Neural crest cell (in vitro differentiated cells): ENCODE measurements at places on chromosomes 4 and X.

DNA sequence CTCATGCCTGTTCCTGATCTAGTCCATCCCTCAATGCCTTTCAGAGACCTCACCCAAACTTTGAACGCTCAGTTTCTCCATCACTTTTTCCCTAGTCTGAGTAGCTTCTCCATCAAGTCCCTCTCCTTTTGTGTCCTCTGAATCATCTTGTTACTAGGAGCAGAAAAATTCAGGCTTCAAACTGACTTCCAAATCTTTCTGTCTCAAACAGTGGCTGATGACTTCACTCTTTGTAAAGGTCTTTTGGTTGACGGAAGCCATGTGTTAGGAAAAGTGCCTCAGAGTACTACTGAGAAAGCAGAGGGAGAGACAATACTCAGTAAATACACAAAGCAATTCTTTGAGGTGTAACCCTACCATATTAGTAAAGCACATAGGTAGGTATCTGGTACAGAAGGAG lies 65.7 kb upstream of the CAMK2D start:
- no peak for DNase-seq

DNA sequence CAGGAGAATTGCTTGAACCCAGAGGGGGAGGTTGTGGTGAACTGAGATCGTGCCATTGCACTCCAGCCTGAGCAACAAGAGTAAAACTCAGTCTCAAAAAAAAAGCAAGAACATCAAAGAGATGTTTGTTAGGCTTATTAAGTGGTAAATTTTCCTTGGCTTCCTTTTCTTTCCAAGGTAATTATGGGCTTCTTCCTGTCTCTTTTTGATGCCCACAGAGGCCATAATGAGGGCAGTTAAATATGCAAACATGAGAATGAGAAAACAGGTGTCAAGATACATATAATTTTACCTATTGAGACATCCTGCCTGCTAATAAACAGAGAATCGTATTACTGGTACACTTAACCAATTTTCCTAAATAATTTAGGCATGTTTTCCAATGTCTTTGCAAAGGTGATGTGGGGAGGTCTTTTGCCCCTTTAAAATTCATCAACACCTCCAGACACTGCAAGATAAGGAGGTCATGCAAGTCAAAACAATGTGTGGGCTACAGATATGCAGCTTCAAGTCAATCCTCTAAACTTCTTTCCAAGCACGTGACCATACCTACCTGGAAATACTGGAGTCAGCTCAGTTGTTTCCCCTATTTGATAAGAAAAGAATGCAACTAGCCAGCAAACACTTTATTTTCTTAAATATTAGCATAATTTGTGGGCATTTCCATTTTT lies 2.7 kb downstream of the SLC39A8 start:
- DNase-seq, result no peak

DNA sequence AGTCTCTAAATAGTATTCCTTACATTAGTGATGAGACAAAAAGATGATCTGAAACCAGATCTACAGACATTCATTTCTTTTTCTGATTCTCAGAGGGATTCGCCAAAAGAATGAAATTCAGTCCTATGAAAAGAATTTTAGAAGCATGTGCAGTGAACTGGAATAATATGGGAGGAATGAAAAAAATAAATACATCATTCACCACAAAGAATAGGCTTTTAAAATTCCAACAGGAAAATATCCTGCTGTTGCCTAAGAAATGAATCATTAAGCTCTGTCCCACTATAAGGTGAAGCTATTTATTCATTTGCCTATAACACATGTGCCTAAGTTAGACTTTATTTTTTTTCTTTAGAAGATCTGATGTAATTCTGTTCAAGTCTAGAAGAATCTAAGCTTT lies 165.9 kb downstream of the IL15 start:
- no peak for DNase-seq

- no peak for DNase-seq
Observed at GRCh38 chr4:123588631-123589241, 192.1 kb downstream of the SPRY1 start.

DNA sequence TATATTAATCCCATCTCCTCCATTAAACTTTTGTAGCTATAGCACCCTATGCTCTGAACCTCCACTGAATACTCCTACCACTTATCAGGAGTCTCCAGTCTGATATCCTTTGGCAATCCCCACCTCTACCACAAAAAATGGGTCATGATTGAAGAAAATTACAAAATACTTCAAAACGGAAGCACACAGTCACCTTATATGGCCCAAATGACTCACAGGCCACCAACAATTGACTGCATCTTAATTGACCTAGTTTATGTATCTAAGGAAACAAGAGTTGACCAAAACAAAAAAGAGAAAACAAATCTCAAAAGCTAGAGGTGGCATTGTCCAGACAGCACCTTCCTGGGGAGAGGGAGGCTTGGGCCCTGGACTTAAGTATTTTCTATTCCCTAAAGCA lies 120.0 kb upstream of the DIAPH2 start:
- DNase-seq, result no peak

DNA sequence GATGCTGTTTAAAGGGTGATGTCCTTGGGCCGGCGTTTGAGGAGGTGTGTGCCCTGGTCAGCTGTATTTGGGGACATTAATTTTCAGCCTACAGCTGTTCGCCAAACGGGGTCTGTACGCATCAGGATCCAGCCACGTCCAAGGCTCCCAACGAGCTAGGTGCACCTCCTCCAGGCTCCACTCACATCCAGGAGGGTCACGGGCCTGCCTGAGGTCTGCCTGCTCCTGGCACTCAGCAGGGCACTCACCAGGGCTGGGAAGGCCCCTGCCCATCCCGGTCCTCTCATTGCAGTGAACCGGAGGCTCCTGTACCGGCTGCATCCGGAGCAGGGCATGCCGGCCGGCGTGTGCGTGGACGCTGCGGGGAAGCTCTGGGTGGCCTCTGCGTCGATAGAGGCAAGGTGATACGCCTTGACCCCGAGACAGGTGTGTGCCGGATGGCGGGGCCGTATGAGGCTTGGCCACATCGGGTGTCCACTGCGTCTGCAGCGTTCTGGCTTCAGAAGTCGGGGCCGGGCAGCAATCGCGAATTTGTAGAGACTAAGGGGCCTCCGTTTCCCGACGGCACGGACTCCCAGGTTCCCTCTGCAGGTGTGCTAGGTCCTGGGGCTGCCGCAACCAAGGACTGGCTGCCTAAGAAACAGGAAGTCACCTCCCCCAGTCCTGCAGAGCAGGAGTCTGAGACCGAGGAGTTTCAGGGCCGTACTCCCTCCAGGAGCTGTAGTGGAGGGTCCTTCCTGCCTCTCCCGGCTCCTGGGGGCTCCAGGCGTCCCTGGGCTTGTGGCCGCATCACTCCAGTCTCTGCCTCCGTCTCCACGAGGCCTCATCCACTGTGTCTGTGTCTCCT lies 27.5 kb upstream of the PLCXD1 start:
- no peak for DNase-seq

GRCh38 chr4:16692961-16693506 lies 205.4 kb downstream of the LDB2 start:
- no peak for DNase-seq

GRCh38 chrX:118637997-118638396 lies 89.4 kb upstream of the IL13RA1 start:
- no peak for DNase-seq

DNA sequence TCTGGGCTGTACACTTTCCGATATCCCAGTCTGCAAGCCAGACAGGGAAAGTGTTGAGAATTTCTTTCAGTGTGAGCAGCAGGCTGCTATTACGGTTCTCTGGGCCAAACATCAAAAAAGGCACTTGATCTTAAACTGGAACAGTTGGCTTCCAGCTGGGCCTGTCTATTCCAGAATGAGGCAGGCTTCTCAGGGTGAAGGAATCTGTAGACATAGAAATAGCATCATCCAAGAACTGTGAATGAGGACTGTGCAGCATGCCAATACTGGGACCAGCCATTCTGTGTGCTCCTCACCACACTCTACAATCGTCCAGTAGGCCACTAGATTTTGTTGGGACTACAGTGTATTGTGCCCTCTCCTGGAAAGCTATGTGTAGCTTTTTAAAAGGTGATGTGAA lies 31.1 kb downstream of the ART3 start:
- DNase-seq, result no peak

DNA sequence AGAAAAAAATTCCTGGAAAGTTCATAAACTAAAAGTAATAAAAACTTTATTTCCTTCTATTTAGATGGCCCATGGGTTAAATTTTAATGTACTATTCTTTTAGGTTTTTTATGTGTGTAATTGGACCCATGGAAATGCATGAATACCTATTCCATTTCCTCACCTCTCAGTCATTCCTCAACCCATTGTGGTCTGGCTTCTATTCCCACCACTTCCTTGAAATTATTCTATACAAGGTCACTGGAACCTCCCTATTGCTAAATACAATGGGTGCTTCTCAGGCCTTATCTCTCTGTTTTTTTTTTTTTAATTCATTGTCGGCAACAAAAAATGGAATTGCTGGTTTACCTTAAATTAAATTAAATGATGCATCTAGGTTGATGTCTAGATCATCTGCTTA lies 17.2 kb downstream of the SLC39A8 start:
- no peak for DNase-seq

DNA sequence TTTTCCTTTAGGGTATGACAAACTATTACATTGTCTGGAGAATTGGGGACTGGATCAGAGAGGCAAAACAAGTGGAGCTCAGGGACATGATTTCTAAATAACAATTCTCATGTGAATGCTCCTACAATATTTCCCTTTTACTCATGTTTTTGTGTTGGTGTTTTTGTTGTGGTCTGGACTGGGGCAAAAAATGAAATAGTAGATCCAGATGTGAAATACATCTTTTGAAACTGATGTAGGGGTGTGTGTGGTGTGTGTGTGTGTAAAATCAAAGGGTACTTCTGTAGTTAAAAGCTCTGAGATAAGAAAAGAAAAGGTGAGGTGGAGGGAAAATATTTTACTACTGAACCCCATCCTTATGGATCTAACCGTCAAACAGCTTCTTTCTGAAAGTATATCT lies 188.4 kb upstream of the RPL34 start:
- DNase-seq, result no peak

- no peak for DNase-seq
Observed at GRCh38 chr4:143281507-143282190, 55.0 kb upstream of the GAB1 start.

DNA sequence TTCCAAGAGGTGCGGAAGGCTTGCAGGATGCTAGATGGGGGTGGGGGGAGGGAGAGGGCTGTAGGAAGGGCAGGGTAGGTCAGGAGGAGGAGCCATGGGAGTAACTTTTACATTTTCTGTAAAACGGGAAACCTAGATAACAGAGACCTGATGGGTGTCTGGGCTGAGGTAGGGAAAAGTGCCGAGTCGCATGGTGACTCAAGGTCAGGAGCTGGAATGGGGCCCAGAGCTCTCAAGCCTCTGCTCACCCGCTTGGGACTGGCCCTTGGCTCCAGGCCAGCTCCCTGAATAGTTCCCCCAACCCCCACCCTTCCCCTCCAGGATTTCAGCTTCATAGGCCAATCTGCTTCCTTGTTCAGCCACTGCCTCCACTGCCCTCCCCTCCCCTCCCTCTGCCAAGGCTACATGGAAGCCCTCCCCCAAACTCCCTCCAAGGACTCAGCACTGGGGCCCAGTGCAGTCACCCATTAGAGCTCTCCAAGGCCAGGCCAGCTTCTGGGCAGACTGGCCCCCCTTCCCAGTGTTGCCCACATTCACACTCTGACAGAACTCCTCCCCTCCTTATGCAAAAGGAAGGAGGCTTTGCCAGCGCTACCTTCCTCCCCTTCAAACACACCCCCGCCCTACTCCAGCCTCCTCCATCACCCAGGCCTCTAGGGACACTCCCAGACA lies 43.6 kb downstream of the TSC22D3 start:
- DNase-seq, result no peak

GRCh38 chr4:16171831-16172230 lies 54.4 kb downstream of the TAPT1 start:
- no peak for DNase-seq

DNA sequence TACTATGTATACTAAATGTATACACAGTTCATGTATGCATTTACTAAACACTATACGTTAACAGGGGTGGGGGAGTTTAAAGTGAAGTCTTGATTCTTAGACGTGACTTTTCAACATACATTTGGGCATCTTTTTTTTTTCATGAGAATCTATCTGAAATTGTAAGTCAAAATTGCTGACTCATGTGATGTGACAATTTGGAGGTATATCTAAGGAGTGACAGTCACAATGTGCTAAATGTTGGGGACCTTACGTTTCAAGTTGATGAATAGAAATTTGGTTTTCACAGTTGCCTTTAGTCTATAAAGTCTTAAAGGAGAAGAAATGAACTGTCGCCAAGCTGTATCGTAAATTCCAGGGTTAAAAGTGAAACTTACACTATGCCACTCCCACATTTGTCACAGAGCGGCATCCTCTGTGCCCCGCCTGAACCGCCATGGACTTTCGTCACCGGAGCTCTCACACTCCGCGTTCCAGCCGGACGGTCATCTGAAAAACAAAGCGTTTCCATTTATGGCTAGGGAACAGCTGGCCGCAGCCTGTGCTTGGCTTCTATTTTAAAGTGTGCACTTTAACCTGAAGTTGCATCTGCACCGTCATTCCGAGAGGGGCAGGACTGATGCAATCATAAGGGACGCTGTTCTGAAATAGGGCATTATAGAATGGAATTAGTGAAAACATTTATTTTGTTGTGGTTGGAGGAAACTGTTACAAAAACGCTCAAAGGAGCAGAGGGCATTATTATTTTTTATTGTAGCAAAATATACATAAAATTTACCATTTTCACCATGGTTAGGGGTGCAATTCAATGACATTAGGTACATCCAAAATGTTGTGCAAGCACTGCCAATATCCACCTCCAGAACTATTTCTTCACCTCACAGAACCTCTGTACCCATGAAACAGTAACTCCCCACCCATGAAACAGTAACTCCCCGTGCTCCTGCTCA lies 30.9 kb downstream of the PDLIM3 start:
- DNase-seq, result peak; percentile 2

GRCh38 chr4:26806331-26806730 lies 54.3 kb upstream of the STIM2 start:
- no peak for DNase-seq

- DNase-seq, result no peak
Observed at GRCh38 chr4:51845711-51846110, 2.8 kb downstream of the DCUN1D4 start.

DNA sequence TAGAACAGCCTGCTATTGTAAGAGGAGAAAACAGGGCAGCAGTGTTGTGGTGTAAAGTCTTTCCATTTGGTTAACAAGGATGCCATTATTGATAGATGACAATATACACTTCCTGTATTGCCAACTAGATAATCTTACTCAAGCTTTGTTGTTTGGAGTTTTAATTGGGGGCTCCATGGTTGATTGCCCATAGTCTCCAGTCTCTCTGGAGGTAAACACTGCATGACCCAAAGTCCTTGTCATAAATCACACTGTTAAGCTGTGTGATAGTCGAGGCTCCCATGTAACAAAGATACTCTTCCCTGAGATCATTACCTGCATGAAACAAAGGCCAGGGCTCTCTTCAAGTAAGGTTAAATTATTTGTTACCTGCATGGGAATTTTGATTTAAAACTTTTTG lies 394.6 kb downstream of the C4orf33 start:
- no peak for DNase-seq
